DMS153 (cell line): ENCODE measurements at places on chromosomes 13 and 19.

GRCh38 chr13:36717966-36718545, 44.2 kb downstream of the SERTM1 start:
- DNase-seq, result no peak

DNA sequence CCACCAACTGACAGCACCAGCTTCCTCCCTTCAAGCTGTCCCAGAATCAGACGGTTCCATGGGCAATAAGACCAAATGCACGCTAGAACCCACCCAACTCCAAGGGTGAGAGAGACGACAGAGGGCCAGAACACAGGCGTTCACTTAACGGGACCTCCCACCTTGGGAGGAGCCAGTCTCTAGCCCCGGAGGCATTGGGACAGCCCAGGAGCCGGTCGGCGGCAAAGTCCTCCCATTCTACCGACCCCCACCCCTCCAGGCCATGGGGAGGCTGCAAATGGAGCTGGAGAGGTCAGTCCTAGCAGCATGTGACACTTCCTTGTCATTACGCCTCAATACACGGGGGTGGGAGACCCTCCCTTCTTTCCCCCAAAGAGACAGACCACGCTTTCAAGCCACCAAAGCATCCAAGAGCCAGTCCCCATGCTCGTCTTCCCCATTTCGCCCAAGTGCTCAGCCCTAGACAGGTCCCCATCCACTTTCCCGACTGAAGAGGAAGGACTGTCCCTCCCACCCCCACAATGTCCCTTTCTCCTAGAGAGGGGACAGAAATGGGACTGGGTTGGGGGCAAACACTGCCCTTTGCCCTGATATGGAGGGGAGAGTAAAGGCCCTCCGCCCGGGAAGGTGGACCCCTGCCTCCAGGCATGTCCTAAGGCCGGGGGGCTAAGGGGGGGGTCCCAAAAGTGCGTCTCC, 964 bp downstream of the KHSRP start:
- no peak for DNase-seq

- peak; percentile 57 for DNase-seq
Measured at GRCh38 chr13:45367358-45367757, 26.4 kb upstream of the TPT1 start.

- no peak for DNase-seq
Measured at GRCh38 chr19:5926641-5927440, 12.8 kb downstream of the CAPS start.

GRCh38 chr13:97540696-97541095, 106.7 kb downstream of the RAP2A start:
- DNase-seq, result no peak

- no peak for DNase-seq
Measured at GRCh38 chr19:13864667-13865570, 12.0 kb upstream of the NANOS3 start.

DNA sequence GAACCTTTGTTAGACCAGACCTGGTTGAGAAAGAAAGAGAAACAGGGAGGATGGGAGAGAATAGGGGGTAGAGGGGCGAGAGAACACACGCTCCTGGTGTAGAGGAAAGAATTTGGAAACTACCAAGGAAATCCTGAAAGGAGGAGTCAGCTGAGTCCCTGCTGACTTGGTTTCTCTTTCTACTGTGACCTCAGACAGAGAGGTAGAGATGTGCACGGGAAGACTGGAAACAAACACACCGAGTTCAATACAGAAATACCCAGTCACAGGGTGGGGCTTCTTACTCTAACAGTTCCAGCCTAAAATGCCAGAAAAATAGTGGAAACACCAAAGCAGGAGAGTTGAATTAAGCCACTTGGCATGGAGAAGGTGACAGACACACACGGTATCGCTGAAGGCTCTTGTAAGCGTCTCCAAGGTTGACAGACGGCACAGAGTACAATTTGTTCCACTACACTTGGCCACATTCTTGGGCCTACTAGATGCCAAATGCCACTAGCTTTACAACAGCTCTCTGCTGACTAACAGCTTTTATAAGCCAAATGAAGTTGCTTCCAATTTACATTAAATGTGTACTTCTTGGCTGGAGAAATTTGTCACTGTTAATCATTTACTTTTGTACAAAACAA, 28.1 kb downstream of the LATS2 start:
- DNase-seq, result no peak

DNA sequence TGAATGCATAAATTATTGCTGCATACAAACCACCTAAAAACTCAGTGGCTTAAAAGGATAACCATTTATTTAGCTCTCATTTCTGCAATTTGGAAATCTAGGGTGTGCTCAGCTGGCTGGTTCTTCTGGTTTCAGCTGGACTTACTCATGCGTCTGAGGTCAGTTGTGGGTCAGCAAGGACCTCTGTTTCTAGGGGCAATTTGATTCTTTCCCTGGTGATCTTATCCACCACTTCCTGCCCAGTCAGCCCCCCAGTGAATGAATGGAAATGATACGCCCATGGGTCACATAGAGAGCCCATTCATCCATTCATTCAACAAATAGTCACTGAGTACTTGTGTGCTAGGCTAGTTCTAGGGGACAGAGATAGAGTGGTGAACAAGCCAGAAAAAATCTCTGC, 9.9 kb downstream of the FXYD5 start:
- DNase-seq, result no peak

DNA sequence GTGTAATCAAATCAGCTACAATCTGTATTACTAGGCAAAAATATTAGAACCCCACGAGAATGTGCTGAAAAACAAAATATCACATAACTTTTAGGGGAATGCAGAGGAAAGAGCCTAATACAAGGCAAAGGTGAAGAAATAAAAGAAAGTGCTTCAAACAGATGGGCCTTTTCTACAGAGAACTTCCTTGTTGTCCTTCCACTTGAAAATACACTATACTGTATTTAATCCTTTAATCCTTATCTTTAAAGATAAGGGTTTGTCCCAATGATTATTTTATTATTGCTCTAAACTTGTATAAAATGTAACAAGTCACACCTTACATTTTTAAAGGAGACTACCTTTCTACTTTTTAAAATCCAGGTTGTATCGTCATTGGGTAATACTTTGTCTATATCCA, 296.5 kb downstream of the NDFIP2 start:
- no peak for DNase-seq

DNA sequence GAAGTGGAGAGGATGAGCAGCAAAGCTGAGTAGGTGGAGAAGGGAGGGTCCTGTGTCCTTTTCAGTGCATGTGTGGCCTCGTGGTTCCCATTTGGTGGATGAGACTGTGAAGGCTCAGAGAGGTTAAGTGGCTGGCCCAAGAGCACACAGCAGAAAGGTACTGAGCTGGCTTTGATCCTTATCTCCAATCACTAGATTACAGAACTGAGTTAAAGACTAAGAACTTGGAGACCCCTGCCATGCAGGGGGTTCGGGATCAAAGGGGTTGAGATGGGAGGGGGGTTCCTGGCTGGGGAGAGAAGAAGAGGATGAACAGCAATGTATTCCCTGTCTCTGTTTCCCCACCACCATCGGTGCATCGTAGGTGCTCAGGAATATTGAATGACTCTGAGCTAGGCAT, 11.8 kb downstream of the CELF5 start:
- DNase-seq, result no peak

GRCh38 chr19:18176367-18177310, 3.0 kb downstream of the IFI30 start:
- DNase-seq, result no peak

- no peak for DNase-seq
Measured at GRCh38 chr19:3658004-3658869, 31.6 kb upstream of the CACTIN start.
